Upper lobe of right lung (tissue), 1 donor: ENCODE measurements at places on chromosomes 4 and X.

DNA sequence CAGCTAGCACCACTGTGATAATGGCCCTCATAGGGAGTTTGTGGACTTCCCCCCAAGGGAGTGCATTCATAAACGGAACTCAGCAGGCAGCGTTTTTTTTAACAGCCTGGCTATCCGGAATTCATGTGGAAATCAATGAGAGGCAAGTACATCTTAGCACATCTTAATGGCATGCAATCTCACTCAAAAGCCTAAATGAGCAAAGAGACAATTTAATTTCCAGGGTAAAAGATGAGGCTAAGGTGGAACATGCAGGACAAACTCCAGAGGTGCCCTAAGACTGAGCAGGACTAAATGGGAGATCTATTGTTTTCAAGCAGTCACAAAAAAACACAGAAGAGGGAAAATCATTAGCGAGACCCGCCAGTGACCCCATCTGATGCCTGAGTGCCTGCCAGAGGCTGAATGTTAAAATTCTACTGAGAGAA, 243.5 kb upstream of the KCNIP4 start:
- no peak for DNase-seq

- peak; percentile 100 for DNase-seq
These were observed 435 bp upstream of the MXD4 start for GRCh38 chr4:2262145-2262943.

- DNase-seq: no peak
These were observed 1.7 kb upstream of the RRAGB start for GRCh38 chrX:55715847-55716246.

- no peak for DNase-seq
These were observed 11.6 kb upstream of the BMP2K start for GRCh38 chr4:78764498-78764961.

DNA sequence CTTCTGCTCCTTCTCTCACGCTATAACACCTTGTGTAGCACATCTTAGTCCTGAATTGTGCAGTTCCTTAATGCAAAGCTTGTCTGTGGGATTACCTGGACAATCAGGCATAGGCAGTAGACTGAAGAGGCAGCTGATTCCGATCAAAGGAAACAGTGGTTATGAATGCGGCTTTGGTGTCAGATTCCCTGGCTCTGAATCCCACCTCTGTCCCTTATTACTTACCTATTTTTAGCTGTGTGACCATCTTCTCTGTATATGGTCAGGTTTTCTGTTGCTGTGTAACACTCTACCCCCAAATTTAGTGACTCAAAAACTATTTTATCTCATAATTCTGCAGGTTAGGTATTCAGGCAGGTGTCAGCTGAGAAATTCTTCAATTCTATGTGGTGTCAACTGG, 3.2 kb downstream of the ZBTB49 start:
- DNase-seq: no peak

GRCh38 chr4:75995727-75996126, 5.0 kb upstream of the SDAD1 start:
- DNase-seq: no peak

DNA sequence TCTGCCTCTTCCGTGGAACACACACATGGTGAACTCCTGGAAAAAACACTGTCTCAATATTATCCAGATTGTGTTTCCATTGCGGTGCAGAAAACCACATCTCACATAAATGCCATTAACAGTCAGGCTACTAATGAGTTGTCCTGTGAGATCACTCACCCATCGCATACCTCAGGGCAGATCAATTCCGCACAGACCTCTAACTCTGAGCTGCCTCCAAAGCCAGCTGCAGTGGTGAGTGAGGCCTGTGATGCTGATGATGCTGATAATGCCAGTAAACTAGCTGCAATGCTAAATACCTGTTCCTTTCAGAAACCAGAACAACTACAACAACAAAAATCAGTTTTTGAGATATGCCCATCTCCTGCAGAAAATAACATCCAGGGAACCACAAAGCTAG, 87.9 kb downstream of the TET2 start:
- no peak for DNase-seq

GRCh38 chr4:66465111-66465510, 794.8 kb upstream of the EPHA5 start:
- no peak for DNase-seq

- no peak for DNase-seq
These were observed 104.2 kb upstream of the HPGD start for GRCh38 chr4:174626342-174627008.

GRCh38 chr4:7166237-7166636, 26.1 kb upstream of the SORCS2 start:
- DNase-seq: peak; percentile 8

DNA sequence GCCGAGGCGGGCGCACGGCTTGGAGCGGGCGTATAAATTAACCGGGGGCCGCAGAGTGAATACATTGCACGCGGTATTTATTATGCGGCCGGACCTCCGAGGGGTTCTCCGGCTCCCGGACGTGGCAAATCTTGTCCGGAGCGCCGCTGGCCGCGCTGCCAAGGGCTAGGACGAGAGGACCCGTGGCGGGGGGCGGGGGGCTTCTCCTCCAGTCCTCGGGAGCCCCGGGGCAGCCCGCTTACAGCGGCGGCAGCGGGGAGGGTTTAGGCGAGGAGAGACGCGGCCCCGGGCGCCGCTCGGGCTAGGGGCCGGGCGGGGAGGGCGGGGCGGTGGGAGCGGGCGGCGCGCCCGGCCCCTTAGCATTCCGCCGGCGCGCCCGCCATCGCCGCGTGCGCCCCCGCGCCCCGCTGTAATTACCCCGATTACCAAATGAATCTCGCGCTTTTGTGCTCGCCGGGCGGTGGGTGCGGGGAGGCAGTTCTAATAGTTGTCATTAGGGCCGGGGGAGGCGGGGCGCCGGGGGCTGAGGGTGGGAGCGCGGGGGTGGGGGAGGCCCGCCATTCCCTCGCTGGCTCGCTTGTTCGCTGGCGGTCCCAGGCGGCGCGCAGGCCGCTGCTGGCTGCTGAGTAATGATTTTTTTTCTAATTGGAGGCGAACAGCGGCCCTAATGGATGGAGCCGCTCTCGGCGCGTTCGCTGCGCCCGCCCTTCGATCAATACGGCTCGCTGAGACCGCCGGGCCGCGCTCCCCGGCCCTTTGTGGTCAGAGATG, 276.6 kb downstream of the BCOR start:
- DNase-seq: no peak

- DNase-seq: no peak
These were observed 55.8 kb upstream of the ENPP6 start for GRCh38 chr4:184273166-184274147.

- DNase-seq: no peak
These were observed 130.4 kb upstream of the FRMPD4 start for GRCh38 chrX:12007881-12008280.

DNA sequence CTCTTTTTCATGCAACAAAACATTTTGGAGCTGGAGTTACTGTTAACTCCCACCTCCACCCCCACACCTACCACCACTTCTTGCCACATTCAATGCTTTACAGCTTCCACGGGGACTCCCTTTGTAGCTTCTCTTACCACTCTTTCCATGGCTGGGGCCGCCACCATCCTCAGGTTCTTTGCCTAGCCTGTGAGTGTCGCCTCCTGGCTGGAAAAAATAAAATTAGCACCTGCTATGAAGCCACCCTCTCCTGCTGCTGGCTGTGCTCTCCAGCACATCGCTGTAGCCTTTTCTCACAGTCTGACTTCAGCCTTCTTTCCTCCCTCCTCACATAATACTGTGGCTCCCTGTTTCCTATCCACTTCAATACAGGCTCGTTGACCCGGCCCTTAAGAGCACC, 114.4 kb downstream of the FRAS1 start:
- DNase-seq: no peak

GRCh38 chr4:1155314-1155713, 17.1 kb downstream of the SPON2 start:
- no peak for DNase-seq

DNA sequence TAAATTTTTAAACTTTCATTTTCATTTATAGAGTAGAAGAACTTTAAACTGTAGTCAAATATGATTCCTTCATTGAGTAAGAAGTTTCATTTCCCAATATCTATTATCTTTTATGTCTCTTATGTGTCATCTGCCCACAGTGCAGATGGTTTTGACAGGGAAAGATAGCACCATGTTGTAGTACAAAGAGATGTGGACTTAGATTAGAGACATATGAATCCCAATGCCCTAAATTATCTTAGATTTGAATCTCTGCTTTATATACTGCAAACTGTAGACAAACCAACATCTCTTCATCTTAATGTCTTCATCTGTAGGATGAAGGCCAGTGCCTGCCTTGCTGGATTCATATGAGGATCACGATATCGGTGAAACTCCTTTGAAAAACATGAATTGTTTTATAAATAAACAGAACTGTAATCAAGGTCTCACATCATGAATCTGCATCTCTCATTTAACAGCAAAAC, 217.5 kb downstream of the BANK1 start:
- DNase-seq: no peak

DNA sequence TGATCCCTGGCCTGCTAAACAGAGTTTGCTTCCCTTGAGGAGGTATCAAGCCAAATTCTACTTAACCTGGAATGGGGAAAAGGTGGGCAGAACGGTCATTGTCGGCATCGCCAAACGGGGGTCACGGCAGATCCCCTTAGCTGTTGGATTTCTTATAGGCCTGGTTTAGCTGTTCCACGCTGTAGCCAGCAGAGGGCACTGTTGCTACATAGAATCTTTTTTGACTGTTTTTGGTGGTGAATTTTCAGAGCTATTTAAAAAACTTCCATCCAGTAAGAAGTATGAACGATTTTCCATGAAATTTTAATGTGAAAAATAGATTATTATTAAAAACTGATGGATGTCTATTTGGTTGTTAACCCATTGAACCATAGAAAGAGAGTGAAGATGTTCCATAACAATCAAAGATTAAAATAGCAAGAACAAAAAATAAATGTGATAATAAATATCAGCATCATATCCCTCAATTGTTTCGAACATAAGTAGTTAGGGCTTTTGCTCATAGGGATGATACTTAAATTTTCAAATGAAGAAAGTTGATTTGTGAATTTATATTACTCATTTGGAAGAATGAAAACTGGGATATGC, 56.6 kb downstream of the LINC00632 start:
- peak; percentile 60 for DNase-seq

GRCh38 chrX:66918511-66918910, 279.6 kb upstream of the EDA2R start:
- DNase-seq: no peak

- no peak for DNase-seq
These were observed 599.1 kb upstream of the GRIA3 start for GRCh38 chrX:122584981-122585380.

- no peak for DNase-seq
These were observed 104.1 kb downstream of the ANOS1 start for GRCh38 chrX:8627796-8628195.

DNA sequence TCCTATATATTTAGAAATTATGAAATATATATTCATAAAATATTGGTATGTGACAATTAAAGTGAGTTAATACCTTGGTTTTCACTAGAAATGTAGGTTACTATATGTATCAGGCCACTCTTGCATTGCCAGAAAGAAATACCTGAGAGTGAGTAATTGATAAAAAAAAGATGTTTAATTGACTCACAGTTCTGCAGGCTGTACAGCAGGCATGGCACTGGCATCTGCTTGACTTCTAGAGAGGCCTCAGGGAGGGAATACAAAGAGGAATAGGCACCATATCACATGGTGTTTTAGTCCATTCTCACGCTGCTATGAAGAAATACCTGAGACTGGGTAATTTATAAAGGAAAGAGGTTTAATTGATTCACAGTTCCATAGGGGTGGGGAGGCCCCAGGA, 1560.6 kb downstream of the STIM2 start:
- no peak for DNase-seq

GRCh38 chr4:47031011-47031678, at the start of gene GABRB1:
GABRB1 (plus strand) TSS chr4:47031567.
- DNase-seq: peak; percentile 78

- no peak for DNase-seq
These were observed 10.5 kb upstream of the ZNF330 start for GRCh38 chr4:141210168-141210567.

GRCh38 chr4:143185253-143186107, 763 bp downstream of the USP38 start:
- DNase-seq: no peak

GRCh38 chrX:28347476-28347875, 239.8 kb upstream of the IL1RAPL1 start:
- DNase-seq: no peak

DNA sequence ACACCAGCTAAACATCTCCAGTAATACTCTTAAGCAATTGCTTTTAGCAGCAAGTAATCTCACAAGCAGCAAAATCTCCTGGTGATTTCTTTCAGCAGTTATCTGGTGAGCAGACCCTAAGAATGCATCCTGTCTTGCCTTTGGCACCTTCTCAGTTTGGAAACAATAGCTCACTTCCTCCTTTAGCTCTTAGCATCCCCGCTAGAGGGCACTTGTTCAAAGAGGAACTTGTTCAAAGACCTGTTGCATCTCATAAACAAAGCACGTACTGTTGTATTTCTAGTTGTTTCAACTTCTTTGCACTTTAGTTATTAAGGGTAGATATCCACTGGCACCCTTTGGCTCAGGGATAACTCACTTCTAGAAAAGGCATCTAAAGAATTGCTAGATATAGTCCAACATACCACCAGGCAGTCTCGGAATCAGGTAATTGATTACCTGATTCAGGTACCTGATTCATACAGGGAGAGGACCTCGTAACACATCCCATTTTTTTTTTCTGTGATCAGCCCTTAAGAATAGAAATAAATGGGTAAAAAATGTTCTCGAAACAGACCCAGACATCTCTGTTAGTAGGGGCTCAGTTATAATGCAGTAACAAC, 81.9 kb upstream of the QRFPR start:
- DNase-seq: no peak

DNA sequence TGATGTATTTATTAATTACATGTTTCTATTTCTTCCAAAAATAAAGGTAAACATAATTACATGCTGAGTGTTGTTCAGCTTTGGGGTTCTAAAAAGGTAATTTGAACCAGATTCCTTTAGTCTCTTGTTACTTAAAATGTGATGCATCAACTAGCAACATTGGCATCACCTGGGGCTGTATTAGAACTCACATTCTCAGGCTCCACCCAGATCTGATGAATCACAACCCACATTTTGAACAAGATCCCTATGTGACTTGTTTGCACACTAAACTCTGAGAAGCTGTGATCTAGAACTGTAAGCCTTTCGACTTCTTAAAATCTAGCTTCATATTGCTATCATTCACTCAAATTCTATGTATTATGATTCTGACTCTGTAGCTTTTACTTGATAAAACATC, 23.0 kb upstream of the HS3ST1 start:
- no peak for DNase-seq

DNA sequence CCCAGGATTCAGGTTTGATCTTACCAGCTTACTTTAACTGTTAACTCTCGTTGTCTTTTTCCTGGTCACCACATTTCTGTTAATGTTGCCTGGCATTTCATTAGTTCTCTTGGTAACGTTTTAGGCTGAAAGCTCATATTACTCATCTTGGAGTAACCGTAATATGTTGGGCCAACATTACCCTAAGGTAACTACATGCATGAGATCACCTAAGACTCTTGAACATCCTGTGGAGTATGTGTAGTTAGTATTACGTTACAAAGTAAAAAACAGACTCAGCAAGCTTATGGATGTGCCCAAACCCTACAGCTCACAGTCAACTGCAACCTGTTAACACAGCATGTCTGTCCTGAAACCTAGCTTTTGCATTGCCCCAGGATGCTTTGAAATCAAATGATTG, 203.3 kb upstream of the HS3ST1 start:
- DNase-seq: no peak

- DNase-seq: no peak
These were observed 52.6 kb upstream of the ZFP42 start for GRCh38 chr4:187942968-187943367.
